ENCODE measurements at places on chromosomes 1 and 21.
A peak's percentile ranks its signal among the peaks of the same experiment; 100 is the strongest.

GRCh38 chr1:167862432-167863076 lies 51.4 kb downstream of the ADCY10 start:
- DNase-seq: peak; percentile 2

DNA sequence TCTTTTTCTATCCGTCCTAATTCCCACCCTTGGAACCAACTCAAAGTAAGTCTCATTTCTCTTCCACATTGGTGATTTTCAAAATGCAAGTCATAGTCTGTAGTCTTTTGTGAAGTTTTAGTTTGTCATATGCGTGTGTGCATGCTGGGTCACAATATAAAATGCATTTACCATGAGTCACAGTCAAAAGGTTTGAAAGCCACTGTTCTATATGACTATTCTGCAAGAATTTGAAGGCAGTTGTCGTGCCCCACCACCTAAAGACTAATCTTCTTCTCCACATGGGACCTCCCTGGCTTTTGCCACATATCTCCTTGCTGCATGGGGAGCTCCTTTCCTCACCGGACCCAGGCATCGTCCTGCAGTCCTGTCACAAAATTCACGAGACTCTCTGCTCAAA lies 1.6 kb downstream of the STPG1 start:
- no peak for DNase-seq

- DNase-seq: no peak
These were observed 1.3 kb upstream of the LYST start for GRCh38 chr1:235867903-235868469.

DNA sequence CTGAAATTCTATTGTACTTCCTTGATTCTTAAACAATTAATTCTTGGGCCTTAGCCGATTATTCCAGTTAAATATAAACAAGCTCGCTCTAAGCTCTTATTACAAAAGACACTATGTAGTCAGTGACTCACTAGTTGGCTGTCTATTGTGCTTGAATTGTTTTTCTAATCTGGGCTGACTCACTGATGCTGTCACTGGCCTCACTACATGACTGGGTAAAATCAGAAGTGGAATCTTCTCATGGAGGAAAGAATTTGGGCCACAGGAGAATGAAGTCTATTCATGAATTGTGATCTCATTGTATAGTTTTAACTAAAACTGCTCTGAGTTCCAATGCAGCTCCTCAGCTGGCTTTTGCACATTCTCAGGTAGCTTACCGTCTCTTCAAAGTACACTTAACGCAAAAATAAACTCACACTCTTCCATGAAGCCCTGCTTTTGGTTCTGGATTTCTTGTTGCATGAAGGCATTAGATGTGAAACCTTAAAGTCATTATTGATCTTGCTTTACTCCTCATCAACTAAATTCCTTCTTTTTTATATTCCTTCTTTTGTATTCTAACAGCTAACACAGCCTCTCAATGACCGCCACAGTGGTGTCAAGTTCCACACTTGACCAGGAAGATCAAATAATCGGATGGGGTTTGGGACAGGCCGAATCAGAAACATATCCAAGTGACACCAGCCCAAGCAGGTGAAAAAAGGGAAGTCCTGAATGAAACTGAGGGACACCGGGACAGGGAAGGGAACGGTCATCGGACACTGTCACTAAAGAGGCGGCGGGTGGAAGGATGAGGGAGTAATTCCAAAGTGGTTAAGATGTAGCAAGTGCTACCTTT lies 80.9 kb upstream of the LBR start:
- DNase-seq: peak; percentile 93

DNA sequence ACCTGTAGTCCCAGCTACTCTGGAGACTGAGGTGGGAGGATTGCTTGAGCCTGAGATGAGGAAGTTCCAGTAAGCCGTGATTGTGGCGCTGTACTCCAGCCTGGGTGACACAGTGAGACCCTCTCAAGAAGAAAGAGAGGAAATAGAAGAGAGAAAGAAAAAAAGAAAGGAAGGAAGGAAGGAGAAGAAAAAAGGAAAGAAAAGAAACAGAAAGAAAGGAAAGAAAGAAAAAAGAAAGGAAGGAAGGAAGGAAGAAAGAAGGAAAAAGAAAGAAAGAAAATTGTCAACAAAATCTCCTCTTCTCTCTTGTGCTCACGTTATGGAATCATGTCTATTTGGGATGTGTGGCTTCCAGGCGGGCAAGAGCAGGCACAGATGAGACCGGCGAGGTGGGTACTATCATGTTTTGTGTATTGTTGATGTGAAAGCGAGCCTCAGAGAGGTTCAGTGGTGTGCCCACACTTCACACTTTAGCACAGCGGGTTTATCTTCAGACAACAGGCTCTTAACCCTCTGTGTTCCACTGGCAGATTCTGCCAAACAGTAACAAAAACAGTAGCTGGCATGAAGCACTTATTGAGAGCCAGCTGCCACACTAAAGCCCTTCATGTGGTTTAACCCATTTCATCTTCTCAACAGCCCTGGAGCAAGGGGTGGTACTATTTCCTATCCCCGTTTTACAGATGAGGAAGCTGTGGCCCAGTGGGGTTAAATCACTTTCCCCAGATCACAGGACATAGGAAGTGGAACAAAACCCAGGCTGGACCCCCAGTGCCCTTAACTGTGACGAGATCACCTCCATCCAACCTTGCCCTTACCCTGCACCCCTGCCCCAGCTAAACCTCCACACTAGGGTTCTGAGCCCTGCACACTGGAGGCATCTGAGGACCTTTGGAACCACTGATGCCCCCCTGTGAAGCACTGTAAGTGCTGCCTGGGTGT lies 94.7 kb upstream of the TARDBP start:
- no peak for DNase-seq

GRCh38 chr21:29504751-29505321 lies 206.1 kb downstream of the BACH1 start:
- no peak for DNase-seq

GRCh38 chr1:156860113-156860627 lies 495 bp upstream of the NTRK1 start:
- peak; percentile 4 for DNase-seq

GRCh38 chr21:16742131-16742641 lies 770.7 kb upstream of the CXADR start:
- no peak for DNase-seq

GRCh38 chr1:96039910-96040309 lies 681.7 kb upstream of the PTBP2 start:
- no peak for DNase-seq

- no peak for DNase-seq
These were observed 250.9 kb downstream of the MATN1 start for GRCh38 chr1:30472526-30472925.

DNA sequence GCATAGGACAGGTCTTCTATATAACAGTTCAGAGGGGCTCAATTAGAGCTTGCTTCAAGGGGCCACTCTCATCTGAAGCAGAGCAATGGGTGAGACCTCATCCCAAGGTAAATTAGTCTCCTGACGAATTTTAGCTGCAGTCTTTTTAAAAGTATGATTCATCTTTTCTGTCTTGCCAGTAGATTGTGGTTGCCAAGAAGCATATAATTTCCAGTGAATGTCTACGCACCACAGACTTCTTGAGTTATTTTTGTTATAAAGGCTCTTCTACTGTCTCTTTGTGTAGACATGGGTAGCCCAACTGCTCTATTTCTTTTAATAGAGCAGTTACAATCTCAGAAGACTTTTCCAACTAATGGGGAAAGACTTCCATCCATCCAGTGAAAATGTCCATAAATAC lies 108.9 kb upstream of the FMN2 start:
- no peak for DNase-seq

GRCh38 chr1:81582467-81582986 lies 218.2 kb upstream of the ADGRL2 start:
- no peak for DNase-seq

GRCh38 chr1:29256979-29257804 lies 20.9 kb downstream of the PTPRU start:
- DNase-seq: no peak
